Fibroblast of villous mesenchyme (primary cell): ENCODE measurements at places on chromosomes 5 and 9. TPM values are rescaled to one million over a fixed set of nuclear protein-coding genes. Genes with fewer than 3 reads are reported as not detected.

Gene MLANA
- total RNA-seq, result not detected in 2 replicates

Gene ZNF883
- total RNA-seq, result 0.64 and 2.2 TPM in 2 replicates

Gene PCDH12
- total RNA-seq, result under 0.01 TPM in 1 of 2 replicates, not detected in the other

Gene DOK3
- total RNA-seq, result 2.6 TPM in 2 replicates

Gene SPATA31C1
- total RNA-seq, result not detected in 2 replicates

Gene SLC34A3
- total RNA-seq, result under 0.01 TPM in 1 of 2 replicates, not detected in the other

Gene KCNMB1
- total RNA-seq, result under 0.01 TPM in 1 of 2 replicates, not detected in the other

Gene FBP2
- total RNA-seq, result not detected in 2 replicates

Gene PCDHGA6
- 4.7 and 4.8 TPM in 2 replicates for total RNA-seq

Gene RPL35
- total RNA-seq, result 1,727 and 1,986 TPM in 2 replicates

Gene FAM193B
- 26.3 and 29.6 TPM in 2 replicates for total RNA-seq
